ENCODE measurements at places on chromosomes 3 and 15. TPM values are rescaled to one million over a fixed set of nuclear protein-coding genes. Genes with fewer than 3 reads are reported as not detected.

DNA sequence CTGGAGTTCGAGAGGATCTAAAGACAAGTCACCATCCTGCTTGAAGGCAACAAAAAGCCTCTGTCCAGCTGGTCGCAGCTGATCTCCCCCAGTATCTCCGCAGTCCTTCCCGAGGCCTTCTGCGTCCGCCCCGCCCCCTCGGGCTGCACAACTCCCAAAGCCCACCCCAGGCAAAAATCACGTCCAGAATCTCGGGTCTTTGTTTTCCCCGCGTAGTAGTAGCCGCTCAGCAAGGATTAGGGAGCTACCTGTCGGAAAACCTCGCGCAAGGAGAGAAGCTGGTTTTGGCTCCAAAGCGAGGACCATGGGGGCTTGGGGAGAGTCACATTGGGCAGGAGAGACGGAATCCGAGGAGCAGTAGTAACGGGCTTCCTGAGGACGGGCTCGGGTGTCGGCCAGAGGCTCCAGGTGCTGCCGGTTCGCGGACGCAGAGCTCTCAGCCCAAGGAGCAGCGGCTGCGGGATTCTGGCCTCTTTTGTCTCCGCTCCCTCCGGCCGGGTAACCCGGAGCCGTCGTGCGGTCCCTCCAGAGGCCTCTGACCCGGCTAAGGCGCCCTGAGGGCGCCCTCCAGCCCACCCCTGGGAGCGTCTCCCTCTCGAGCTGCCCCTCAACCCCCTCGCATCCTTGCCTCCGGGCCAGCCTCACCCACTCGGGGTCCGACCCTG lies 401 bp downstream of the ZSCAN29 start:
- DNase-seq = peak; percentile 22

PCOLCE2 gene
- not detected for polyA plus RNA-seq

SLC22A13 gene
- polyA plus RNA-seq = not detected

DNA sequence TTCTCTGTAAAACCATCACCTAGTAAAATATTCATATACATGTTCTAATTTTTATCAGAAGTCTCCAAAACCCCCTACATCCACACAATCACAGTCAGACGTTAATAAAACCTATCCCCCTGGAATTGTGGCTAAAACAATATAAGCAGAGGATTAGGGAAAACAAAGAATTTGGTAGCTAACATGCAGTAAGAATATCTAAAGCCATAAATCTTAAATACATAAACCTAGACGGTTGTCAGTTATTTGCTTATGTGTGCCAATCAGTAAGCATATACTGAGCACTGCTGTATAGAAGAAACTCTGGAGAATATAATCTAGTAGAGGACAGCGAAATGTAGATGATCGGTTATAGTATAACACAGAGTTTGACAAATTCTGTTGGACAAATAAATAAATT lies 232.2 kb downstream of the TBC1D5 start:
- no peak for DNase-seq

DNA sequence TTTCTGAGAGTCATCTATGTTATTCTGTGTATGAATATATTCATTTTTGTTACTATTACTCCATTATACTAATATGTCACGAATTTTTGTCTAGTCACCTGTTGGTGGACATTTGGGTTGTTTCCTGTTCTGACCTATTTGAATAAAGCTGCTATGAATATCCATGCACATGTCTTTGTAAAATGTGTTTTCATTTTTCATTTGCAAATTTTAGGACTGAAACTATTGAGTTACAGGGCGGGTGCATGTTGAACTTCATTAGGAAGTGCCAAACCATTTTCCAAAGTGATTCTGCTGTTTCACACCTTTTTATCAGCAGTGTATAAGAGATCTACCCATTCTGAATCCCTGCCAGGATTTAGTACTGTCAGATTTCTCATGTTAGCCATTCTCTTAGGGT lies 37.7 kb upstream of the IQCF6 start:
- DNase-seq = no peak

DUOX1 gene
- polyA plus RNA-seq = 0.19 TPM

- DNase-seq = no peak
Measured at GRCh38 chr3:12946251-12946648, 104.9 kb upstream of the RPL32 start.

DNA sequence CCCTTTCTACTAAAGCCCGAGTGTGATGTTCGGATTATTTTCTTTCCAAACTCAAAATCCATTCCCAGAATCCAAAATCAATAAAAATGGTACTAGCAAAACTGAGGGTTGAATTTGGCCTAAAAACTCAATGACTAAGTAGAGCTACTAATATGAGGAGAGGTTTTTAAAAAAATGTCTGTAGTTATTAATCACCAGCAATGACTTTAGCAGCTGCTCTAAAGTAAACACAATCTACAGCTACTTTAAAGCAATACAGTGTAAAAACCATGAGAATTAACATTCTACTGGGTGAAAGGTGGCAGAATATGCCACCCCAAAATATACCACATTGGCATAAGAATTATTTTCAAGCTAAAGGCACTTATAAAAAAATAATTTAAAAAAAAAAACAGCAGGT lies 23.5 kb downstream of the FHIT start:
- no peak for DNase-seq

PPP1R14D gene
- not detected for polyA plus RNA-seq

- no peak for DNase-seq
Measured at GRCh38 chr3:45817831-45818522, 21.6 kb upstream of the SLC6A20 start.
